SK-N-DZ (cell line): ENCODE measurements at places on chromosomes 4 and X.
A peak's percentile ranks its signal among the peaks of the same experiment; 100 is the strongest.

GRCh38 chr4:16124232-16124631 is 40.4 kb upstream of the PROM1 start:
- no peak for DNase-seq

DNA sequence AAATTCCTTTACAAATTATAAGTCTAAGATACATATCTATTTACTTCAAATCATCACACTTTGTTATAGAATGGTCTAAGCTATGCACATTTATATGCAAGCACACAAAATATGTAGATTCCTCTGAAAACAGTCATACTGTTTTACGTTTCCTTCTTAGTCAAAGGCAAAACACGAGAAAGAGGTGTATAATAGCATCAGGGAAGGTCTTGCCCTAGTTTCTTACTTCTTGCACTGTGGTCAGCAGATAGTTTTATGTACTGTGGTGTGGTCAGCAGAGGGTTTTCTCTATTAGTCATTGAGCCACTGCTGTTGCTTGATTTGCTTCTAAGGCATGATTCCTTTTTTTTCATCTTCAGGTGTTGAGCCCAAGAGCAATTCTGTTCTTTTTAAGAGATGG is 117.7 kb downstream of the ADAM29 start:
- DNase-seq: no peak

- no peak for DNase-seq
These were observed 52.6 kb downstream of the DDX53 start for GRCh38 chrX:23052324-23052723.

DNA sequence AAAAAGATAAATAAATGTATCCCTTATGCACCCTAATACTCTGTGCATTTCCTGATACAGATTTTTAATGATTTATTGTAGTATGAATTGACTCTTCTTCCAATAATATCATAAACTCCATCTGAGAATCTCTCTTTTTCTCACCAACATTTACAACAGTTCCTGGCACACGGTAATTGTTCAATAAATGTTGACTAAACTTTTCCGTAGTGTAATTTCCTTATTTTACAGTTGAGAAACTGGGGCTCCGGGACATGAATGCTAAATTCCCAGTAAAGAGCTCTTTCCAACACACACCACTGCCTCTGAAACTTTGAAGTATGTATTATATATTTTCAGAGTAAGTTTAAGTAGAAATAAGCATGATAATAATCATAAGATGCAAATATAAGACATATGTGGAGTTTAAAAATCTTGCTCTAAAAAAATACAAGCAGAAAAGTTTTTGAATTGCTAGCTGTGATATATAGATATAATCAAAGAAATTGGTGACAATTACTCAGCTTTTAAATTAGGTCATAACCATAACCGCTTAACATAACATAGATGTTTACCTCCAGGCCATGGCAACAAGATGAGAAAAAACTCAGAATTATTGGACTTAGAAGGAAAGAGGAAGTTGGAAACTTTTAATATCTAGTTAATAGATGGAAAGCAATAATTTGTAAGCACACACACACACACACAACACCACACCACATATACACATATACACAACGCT is 28.2 kb upstream of the ANTXR2 start:
- no peak for DNase-seq

GRCh38 chrX:133685822-133686221 is 270.5 kb upstream of the GPC4 start:
- DNase-seq: no peak

DNA sequence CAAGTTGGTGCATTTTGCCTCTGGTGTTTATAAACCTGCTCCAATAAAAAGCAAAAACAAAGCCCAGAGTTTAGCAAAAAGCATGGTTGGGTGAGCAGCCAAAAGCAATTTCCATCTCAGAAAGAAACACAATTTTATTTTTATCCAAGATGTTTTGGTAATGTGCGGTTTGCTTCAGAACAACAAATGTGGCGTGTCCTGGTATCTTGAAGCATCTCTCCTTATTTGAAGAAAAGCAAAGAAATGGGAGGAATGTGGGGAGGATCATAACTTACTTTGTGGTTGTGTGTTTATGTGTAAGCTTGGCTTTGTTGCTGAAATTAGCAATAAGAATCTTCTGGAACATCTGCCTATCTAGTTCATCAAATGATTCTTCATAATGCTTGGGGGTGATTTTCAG is 88.3 kb upstream of the DDX3X start:
- DNase-seq: no peak

DNA sequence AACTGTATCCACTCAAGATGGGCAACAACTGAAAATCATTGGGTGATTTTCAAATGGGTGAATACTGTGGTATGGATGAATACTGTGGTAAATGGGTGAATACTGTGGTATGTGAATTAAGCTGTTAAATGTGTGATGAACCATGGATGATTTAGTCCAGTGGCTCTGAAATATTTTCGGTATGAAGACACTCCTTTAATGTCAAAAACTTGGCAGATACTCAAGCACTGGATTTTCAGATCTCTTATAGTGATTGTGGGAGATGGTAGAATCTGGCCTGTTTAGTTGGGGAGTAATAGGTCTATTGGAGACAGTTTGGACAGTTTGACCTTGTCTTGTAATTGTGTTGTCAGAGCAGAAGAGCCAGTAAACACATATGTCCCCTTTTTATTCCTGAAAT is 45.7 kb downstream of the SSX7 start:
- DNase-seq: no peak

DNA sequence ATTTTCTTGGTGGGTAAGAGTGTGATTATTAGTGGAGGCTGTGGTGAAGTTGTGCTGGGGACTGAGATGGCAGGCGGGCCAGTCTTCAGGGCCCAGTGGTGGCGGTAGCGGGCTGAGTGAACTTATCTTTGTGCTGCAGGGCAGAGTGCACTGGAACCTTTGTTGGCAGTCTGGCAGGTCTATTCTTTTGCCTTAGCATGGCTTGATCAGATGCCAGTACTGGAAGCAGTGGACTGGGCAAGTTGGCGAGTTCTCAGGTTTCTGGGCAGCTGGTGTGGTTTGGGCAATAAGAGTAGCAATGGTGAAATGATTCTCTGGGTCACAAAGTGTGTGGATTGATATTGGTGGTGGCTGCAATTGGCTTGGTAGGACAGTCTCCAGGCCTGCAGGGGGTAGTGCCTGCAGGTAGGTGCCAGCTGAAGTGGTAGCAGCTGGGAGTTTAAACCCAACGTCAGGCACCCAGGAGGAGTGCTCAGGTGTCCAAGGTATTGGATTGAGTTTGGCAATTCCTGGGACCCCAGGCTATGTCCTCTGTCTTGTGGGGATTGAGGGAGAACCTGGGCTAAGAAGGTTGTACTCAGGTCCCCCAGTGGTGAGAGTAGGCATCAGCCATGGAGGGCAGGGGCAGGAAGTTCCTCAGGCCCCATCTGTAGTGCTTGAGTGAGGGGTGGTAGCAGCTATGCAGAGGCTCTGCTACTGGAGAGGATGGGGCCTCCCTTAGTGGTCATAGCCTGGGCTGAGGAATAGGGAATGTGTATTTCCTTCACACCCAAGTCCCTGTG is 34.9 kb upstream of the SLC25A14 start:
- no peak for DNase-seq

DNA sequence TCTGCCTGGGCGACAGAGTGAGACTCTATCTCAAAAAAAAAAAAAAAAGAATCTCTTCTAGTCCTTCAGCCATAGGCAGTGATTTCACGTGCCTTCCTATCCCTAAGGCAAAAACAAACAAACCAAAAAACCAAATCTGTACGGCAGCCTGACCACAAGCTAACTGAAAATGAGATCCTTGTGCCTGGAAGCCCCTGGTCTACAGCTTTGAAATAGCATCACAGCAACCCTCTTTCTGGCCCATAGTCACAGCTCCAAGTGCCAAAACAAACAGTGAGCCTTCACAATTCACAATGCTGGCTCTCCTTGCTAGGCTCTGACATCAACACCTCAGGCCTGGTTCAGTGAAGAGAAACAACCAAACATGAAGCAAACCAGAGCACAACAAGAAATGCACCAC is 46.1 kb downstream of the TMEM150C start:
- no peak for DNase-seq

GRCh38 chr4:8384397-8385060 is 56.0 kb downstream of the ACOX3 start:
- no peak for DNase-seq

GRCh38 chrX:24166078-24166477 is 16.5 kb downstream of the ZFX start:
- no peak for DNase-seq

- peak; percentile 58 for DNase-seq
These were observed 33.4 kb upstream of the ENPP6 start for GRCh38 chr4:184250795-184251669.

DNA sequence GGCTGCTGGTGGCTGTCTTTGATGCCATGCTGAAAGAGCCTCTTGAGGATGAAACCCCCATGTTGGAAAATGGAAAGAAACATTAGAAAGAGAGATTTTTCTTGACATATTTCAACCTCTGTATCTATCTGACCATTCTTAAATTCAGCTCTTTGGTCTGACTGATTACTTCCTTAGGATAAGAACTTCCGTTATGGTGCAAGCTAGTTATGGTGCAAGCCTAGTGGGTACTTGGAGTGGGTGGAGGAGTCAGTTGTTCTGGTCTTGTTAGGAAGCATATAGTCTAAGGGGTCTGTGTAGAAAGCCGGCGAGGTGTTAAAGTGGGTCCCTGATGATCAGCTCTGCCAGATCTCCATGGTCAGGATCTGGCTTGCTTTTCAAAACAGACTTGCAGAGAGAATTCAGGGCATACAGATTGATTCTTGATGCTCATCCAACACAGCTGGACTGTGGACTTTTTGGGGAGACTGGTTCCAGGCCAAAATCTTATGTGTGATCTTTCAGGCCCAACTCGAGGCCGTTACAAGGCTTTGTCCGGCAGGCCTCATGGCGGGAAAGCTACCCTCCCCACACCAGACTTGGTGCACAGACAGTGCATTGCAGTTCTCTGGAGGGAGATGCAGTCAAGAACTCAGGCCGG is 82.8 kb upstream of the BOD1L1 start:
- DNase-seq: no peak

GRCh38 chrX:19382555-19383145 is 38.9 kb downstream of the PDHA1 start:
- peak; percentile 51 for DNase-seq

- peak; percentile 25 for DNase-seq
These were observed 75.1 kb downstream of the PRKX start for GRCh38 chrX:3638280-3638873.

- DNase-seq: no peak
These were observed 10.5 kb upstream of the DCHS2 start for GRCh38 chr4:154502111-154502510.

DNA sequence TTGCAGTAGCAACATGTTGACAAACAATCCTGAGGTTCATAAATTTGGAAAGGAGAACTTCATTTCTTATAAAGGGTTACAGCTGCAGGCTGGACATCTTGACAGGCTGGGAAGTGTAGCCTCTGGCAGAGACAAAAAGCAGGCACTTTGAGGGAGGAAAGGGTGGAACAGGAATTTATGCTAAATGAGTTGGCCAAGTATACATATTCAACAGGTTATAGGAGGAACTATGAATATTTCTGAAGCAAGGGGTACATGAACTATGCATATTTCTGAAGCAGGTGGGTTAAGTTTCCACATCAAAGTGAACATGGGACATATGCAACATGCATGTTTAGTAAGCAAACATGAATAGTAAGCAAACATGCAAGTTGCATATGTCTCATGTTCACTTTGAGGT is 1.6 kb upstream of the ANTXR2 start:
- peak; percentile 27 for DNase-seq

- no peak for DNase-seq
These were observed 15.8 kb downstream of the DHRSX start for GRCh38 chrX:2484721-2485648.

- DNase-seq: peak; percentile 26
These were observed 1.2 kb downstream of the TMSB4X start for GRCh38 chrX:12975991-12976558.

DNA sequence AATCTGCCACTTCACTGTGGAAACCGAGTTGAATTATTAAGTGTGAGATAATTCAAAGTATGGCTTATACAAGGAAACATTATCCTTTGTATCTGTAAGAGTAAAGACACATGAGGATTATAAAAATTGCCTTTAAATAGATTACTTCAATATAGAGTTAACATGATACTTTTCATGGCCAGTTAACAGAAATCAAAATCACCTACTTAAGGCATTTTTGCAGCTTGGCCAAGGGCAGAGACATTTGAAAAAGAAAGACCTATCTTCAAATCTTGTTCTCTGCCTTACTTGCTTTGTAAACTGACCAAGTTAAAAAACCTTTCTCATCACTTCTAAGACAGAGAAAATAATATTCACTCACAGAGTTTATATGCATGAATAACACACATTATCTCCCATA is 44.9 kb upstream of the GUCY1B1 start:
- no peak for DNase-seq

DNA sequence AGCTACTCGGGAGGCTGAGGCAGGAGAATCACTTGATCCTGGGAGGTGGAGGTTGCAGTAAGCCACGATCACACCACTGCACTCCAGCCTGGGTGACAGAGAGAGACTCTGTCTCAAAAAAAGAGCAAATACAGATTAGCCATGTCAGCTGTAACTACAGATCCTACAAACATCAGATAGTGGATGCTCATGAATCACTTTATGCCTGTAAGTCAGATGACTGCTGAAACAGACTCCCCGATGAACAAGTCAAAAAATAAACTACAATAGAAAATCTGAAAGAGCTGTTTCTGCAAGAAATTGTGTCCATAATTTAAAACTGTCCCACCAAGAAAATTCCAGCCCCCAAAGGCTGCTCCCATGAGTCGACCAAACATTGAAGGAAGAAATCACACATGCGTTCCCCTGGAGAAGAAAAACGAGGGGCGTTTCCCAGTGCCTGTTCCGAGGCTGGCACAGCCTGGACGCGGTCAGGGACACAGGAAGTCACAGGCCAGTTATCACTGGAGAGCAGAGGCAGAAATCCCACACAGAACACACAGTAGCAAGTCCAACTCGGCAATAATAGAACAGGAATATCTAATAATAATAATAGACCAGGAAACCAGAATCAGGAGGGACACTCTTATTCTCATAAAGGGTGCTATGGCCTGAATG is 30.0 kb upstream of the GTPBP6 start:
- no peak for DNase-seq

GRCh38 chrX:75547783-75548182 is 24.9 kb upstream of the ZDHHC15 start:
- no peak for DNase-seq
